ENCODE measurements at places on chromosomes 1 and 21.

DNA sequence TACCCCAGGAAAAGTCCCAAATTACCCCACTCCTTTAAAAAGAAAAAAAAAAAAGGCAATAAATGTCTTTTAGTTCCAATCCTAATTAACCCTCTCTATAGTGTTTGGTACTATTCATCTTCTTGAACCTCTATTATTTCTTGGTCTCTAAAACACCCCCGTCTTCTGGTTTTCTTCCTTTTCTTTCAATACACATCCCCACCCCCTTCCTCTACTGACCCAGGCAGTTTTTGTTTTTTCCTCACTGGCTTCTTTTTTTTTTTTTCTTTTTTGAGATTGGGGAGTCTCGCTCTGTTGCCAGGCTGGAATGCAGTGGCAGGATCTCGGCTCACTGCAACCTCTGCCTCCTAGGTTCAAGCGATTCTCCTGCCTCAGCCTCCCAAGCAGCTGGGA is 26.1 kb downstream of the EGLN1 start:
- DNase-seq: no peak

DNA sequence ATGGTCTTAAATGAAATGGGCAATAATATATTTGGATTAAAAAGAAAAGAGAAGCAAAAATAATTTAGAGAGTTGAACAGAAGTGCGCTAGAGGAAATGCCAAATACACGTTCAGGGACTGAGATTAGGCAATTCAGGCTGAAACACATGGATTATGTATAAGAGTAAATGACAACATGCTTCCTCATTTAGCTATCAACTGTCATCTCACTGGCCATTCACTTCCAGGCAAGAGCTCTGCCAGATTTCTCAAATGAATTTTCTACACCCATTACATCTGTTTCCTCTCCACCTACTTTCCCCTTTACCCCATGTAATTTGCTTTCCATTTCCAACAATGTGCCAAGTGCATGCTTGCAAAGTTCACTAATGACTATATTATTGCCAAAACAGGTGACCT is 582.4 kb downstream of the LTN1 start:
- no peak for DNase-seq

DNA sequence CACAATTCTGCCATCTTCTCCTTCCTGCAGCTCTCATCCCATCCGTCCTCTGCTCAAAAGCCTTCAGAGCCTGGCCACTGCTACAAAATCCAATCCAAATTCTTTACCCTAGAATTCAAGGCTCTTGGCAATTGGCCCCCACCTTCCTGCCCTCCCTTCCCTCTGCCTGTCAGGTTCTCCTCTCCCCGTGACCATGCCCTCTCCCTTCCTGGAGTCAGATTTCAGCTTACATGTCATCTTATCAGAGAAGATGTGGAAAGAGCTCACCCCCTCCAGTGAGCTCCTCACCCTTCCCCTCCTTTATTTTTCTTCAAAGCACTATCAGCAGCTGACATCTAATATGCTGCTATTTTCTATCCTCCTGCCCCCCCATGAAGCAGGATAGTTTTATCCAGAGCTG is 86.9 kb downstream of the GRIK3 start:
- DNase-seq: no peak

- DNase-seq: no peak
Observed at GRCh38 chr1:96579636-96580035, 141.9 kb upstream of the PTBP2 start.

DNA sequence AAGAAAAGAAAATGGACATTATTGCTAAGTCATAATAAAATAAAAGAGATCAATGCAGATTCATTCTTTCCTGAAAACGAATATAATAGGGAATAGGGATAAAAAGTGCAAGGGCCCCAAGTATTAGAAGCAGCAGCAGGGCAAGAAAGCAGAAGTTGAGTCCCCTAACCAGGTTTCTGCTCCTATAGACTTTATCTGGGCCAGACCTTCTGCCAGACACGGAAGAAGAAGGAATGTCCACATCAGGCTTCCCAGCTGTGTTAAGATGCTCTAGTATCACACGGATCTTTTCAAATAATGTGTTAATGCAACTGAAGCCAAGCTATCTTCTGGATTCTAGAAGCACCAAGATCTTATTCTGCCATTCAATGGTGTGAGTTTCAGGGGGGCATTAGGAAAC is 26.9 kb downstream of the CD244 start:
- no peak for DNase-seq

DNA sequence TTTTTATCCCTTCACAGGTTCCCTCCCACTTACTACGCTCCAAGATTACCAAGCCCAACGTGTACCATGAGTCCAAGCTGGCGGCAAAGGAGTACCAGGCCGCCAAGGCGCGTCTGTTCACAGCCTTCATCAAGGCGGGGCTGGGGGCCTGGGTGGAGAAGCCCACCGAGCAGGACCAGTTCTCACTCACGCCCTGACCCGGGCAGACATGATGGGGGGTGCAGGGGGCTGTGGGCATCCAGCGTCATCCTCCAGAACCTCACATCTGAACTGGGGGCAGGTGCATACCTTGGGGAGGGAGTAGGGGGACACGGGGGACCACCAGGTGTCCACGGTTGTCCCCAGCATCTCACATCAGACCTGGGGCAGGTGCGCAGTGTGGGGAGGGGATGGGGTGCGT is 65.7 kb downstream of the POFUT2 start:
- DNase-seq: no peak

DNA sequence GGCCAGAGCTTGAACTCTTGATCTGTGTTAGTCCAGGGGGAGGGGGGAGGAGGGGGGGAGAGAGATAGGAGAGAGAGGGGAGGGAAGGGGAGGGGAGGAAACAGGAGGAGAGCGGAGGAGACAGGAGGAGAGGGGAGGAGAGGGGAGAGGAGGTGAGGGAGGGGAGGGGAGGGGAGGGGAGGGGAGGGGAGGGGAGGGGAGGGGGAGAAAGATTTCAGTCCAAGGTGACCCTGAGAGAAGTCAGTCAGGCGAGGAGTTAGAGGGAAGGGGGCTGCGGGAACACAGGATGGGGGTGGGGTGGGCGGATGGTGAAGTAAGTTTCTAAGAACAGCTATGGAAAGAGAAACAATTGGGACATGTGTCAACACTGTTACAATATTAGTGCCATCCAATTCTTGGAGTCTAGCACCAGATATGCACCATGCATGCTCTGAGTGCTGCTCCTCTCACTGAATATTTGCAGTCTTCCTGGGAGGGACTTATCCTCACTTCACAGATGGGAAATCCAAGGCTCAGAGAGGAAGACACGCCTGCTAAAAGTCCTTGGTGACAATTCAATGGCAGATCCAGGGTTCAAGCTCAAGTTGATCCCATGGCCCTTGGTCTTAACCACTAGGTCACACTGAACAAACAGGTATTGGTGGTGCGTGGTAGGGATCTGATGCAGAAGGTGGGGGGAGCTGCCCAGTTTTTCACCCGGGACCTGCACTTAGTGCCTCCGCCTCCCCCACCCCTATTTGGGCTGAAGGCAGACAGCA is 42.5 kb upstream of the ECE1 start:
- DNase-seq: no peak

GRCh38 chr1:19708567-19709110 is 44.0 kb downstream of the HTR6 start:
- no peak for DNase-seq

DNA sequence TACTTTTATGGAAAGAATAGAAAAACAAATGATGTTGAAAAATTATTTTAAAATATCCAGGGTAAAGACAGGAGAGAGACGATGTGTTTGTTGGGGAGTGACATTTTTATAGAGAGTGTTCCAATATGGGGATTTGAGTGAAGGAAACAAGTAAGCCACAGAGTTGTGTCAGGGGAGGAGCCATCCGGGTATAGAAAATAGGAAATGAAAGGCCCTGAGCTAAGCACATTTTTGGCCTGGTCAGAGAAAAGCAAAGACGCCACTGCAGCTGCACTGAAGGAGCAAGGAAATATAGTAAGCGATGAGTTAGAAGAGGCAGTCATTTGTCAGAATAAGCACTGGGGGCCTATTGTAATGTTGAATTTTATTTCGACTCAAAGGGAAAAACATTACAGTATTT is 107.3 kb upstream of the ADGRL4 start:
- no peak for DNase-seq

DNA sequence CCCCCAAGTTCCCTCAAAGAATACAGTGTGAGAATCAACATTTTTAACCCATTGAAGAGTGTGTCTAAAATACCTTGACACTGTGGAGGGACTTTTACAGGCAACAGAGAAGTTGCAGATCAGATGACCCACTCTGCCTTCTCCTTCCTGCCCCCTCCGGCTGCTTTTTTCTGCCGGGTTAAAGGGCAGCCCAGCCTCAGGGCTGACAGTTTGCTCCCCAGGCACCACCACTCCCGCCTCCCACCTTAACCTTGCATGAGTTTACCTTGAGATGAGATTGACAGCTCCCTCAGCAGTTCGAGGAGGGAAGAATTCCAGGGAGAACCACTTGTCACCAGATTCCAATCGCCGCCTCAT is 3.2 kb downstream of the MTHFR start:
- DNase-seq: no peak

Measured in GM12892 (cell line).